ENCODE measurements at places on chromosomes 13 and 19.

DNA sequence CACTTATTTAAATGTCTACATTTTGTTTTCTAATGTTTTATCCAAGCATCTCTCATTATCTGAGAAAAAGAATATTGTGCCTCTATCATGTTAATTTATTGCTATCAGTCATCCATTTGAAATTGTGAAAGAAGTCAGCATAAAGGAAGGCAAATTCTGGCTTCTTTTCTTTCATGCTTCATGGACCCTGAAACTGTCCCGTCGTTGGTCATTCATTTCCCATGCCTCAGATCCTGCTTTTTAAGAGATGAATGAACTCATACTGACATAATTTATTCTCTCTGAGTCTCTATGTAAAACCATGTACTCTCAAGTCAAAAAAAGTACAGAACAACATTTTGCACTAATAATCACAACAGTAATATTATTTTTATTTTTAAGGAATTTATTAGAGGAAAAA lies 2512.0 kb downstream of the PCDH9 start:
- no peak for DNase-seq

GRCh38 chr19:17965370-17966128 lies 1.4 kb upstream of the KCNN1 start:
- DNase-seq: no peak

- peak; percentile 48 for DNase-seq
Observed at GRCh38 chr19:4636151-4636717, 3.1 kb upstream of the TNFAIP8L1 start.

GRCh38 chr13:111337206-111337605 lies 16.8 kb downstream of the TEX29 start:
- no peak for DNase-seq

DNA sequence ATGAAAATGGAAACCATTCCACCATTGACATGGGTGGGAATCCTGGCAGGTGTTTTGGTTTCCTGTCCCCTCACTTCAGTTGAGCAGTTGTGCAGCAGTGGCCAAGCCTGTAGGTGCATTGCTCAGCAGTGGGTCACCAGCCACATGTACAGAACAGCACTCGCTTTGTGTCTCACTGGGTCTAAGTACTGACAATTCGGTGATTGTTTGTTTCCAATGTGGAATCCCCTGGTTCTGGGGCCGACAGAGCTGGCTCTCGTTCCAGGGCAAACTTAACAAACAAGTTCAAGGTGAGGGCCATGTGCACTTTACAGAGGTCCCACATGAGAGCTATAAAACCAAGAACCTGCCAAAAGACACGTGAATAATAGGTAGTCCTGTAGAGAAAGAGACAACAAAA lies 54.1 kb upstream of the SPATA13 start:
- DNase-seq: no peak

DNA sequence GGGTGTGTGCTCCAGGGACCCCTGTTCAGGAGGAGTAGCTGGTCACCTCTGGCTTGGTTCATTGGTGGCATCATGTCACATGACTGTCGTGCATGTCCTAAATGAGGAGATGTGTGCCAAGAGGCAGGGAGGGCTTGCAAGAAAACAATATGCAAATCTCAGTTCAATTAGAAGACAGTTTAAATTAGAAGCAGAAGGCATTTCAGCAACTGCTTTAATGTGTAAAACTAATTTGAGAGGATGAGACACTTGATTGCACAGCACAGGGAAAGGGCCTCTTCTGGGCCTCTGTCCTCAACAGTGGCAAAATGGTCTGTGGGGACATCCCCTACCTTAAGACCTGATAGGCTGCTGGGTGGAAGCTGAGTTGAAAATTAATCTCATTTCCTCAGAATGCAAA lies 54.6 kb downstream of the SPATA13 start:
- DNase-seq: no peak

GRCh38 chr13:113186061-113186900 lies 22.2 kb downstream of the PCID2 start:
- DNase-seq: no peak

DNA sequence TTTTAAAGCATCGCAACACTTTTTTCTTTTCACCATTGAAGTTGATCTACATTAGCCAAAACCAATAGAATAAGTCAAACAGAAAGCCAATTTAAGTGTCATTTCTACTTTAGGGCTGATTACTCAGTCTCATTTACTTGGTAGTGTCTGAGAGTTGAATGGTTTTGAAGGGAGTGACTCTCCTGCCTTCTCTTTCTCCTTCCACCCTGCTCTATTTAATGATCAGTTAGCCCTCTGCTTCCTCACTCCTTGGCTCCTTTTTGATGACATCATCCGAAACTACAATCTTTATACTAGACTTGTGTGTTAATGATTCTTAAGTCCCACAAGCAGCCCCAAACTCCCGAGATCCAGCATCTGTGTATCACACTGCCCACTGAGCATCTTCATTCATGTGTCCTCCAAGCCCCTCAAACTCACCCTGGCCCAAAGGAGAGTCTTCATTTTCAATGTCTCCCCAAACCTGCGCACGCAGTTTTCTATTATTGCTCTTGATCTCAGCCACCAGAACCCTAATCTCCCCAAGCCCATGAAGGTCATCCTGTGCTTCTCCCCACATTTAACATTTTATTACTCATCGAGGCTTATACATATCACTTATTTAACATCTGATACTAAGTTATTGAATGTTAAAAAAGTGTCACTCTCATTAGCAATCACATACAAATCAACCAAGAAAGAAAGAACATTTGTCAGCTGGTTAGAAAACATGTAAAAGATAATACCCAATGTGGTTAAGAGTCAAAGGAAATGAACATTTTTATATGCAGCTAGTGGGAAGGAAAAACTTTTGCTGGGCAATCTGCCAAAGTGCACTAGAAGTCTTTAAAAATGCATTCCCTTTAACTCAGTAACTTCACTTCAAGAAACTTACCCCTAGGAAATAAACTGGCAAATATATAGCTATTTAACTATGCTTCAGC lies 32.2 kb upstream of the ARGLU1 start:
- DNase-seq: no peak

DNA sequence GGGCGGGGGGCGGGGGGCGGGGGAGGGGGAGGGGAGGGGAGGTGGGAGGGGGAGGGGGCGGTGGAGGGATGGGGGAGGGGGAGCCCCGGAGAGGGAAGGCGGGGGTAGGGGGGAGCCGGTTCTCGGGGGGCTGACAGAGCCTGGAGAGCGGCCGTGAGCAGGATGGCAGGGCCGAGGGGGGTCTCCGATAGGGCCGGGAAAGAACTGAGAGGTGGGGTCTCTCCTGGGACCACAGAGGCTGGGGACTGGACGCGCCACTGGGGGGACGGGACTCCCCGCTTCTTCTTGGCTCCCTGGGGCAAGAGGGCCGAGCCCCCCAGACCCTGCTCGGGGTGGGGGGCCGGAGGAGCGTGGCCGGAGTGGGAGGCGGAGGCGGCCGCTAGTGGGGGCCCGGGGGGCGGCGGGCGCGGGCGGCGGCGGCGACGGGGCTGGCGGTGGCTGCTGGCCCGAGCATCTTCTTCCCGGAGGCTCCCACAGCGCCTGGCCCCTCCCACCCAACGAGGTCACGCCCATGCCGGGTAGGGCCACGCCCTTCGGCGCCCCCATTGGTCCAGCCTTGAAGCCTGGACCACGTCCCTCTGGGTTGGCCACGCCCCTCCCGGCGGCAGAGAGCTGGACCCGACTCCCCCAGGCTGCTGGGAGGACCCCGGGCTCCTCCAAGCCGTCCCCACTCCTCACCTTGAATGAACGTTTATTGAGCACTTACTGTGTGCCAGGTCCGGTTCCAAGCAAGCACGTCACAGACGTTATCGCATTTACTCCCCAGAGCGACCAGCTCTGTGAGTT lies at the start of gene NOVA2:
NOVA2 (minus strand) TSS at position 313 of the 786 bp plus-strand sequence. CDS start 514 bp downstream, outside the sequence.
- DNase-seq: peak; percentile 85

DNA sequence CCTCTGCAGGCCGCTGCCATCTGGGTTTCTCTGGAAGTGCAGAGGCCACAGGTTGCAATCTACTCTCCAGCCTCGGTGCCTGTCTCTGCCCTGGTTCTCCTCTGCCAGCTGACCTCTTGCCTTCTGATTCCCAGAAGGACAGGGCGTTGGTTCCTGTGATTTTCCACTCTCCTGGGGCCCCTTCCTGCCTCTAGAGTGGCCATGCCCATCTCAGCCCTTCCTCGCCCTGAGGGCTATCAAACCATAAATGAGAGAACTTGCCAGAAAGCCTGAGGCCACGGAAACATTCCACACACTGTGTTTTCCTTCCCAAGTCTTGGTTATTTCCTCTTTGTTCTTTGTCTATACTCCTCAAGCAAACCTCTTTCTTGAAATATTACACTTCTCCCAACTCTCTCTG lies 146.2 kb downstream of the SHISA2 start:
- no peak for DNase-seq

- DNase-seq: no peak
Observed at GRCh38 chr19:38265921-38266429, 1.6 kb downstream of the SPINT2 start.

DNA sequence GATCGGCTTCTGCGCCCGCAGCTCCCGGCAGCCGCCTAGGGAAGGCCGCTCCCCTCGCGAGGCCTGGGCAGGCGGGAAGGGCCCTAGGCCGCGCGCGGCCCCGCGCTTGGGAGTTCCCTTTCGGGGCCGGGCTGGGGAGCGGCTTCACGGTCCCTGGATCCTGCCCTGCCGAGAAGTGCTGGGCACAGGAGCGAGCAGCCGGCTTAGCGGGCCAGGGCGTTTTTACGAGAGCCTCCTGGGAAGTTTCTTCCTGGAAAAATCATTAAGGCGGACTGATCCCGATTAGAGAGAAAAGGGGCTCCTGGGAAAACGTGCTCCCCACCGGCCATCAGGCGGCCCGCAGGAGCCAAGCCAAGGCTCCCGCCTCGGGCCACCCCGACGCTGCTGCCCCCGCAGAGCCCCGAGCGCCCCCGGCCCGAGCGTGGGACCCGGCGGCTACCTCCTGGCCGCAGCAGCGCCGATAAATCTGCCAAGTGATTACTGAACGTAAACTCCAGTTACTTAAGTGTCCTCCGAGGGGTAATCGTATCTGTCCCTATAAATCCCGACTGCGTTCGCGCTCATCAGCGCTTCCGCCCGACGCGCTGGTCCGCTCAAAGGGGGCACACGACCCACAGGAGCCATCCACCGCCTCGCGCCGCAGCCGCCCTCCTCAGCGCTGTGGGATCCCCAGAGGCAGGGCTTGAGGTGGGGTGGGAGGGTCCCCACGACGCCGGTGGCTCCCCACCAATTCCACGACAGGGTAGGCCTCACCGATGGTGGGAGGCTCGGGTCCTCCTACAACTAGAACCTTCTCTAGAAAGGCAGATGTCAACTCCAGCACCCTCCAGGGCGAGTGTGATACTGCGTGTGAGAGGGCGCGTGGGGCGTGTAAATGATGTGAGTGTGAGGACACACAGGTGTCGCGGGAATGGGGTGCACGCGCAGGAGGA lies 2.8 kb downstream of the ZIC5 start:
- DNase-seq: no peak

- no peak for DNase-seq
Observed at GRCh38 chr13:73065665-73066340, 7.0 kb downstream of the KLF5 start.

- DNase-seq: no peak
Observed at GRCh38 chr19:9881720-9882119, 46.6 kb downstream of the PIN1 start.

DNA sequence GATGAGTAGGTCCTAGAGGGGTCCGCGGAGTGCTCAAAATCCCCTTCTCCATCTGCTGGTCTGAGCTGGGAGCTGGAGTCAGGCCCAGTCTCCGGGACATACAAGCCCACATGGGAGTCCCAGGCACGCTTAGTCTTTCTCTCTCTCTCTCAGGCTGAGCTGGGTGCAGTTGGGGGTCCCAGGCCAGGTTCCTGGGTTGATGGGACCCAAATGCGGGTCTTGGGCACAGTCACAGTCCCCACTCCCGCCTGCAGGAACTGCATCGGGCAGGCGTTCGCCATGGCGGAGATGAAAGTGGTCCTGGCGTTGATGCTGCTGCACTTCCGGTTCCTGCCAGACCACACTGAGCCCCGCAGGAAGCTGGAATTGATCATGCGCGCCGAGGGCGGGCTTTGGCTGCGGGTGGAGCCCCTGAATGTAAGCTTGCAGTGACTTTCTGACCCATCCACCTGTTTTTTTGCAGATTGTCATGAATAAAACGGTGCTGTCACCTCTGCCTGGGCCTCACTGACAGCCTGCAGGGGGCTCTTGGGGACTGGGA lies 23.8 kb downstream of the CYP4F12 start:
- DNase-seq: no peak

- peak; percentile 8 for DNase-seq
Observed at GRCh38 chr19:1069009-1069779, 2.2 kb downstream of the ARHGAP45 start.

GRCh38 chr13:35387682-35388250 lies 88.7 kb downstream of the MAB21L1 start:
- no peak for DNase-seq

- no peak for DNase-seq
Observed at GRCh38 chr13:66943530-66943929, 286.6 kb downstream of the PCDH9 start.

GRCh38 chr13:112510987-112511685 lies 76.8 kb downstream of the TUBGCP3 start:
- DNase-seq: no peak

GRCh38 chr13:39039041-39039440 lies 785 bp downstream of the NHLRC3 start:
- no peak for DNase-seq

DNA sequence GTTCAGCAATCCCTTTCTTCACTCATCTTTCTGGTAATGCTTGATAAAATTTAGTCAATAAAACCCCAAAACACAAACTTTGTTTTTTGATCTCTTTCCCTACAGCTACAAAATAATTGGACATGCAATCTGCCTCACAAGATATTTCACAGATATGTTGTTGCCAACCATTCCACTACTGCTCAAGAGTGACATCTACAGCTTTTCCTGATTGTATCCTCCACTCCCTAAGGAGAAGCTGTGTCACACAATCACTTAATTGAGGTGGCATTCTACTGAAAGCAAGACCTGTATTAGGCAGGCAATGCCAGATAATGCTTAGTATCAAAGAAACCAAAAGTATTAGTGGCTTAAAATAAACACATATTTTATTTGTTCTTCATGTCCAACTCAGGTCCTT lies 1646.2 kb upstream of the SPRY2 start:
- DNase-seq: no peak

GRCh38 chr13:106038752-106039151 lies 496.7 kb downstream of the EFNB2 start:
- DNase-seq: no peak

- DNase-seq: no peak
Observed at GRCh38 chr19:5336195-5336965, 4.2 kb downstream of the PTPRS start.

GRCh38 chr13:92259523-92259922 lies 861.1 kb downstream of the GPC5 start:
- DNase-seq: no peak

GRCh38 chr13:60418954-60419353 lies 21.9 kb downstream of the TDRD3 start:
- no peak for DNase-seq
